Activated T-cell treated with anti-CD3 and anti-CD28 coated beads, Interleukin-2, amount 50 U/mL, for 48 hours (primary cell): ENCODE measurements at places on chromosomes 1 and 21.

- no peak for DNase-seq
Observed at GRCh38 chr1:160171354-160171753, 19.0 kb upstream of the CASQ1 start.

DNA sequence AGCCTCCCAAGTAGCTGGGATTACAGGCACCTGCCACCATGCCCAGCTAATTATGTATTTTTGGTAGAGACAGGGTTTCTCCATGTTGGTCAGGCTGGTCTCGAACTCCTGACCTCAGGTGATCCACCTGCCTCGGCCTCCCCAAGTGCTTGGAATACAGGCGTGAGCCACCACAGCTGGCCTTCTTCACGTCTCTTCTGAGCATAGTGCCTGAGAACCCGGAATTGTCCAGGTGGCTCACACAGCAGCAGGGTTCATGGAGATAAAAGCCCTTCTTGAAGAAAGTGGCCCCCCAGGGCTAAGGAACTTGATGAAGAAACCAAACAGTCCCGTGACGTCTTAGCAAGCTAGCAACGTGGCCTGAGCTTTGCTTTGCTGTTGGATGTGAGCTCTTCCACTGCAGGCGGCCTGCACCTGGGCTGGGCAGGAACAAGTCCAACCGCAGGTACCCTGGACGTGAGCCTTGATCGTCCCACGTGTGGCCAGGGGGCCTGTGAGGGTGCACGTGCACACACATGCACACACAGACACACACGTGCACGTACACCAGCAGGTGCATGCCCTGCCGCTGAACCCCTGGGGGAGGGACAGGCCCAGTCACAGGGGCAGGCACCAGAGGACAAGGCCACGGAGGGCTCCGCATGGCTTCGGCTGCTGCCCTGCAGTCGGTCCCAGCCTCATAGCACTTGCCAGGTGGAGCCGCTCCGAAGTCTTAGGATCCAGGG is 23.4 kb upstream of the TRAPPC10 start:
- DNase-seq = no peak

GRCh38 chr1:186139115-186139514 is 235.9 kb downstream of the TPR start:
- no peak for DNase-seq

DNA sequence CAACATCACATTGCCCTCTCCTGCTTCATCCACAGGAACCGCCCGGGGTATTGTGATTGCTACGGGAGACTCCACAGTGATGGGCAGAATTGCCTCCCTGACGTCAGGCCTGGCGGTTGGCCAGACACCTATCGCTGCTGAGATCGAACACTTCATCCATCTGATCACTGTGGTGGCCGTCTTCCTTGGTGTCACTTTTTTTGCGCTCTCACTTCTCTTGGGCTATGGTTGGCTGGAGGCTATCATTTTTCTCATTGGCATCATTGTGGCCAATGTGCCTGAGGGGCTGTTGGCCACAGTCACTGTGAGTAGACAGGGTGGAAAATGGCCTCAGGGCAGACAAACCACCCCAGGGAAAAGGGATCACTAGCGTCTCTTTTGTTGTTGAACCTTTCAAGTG is 12.7 kb downstream of the ATP1A4 start:
- DNase-seq = no peak
